ENCODE measurements at places on chromosomes 1 and 21.

DNA sequence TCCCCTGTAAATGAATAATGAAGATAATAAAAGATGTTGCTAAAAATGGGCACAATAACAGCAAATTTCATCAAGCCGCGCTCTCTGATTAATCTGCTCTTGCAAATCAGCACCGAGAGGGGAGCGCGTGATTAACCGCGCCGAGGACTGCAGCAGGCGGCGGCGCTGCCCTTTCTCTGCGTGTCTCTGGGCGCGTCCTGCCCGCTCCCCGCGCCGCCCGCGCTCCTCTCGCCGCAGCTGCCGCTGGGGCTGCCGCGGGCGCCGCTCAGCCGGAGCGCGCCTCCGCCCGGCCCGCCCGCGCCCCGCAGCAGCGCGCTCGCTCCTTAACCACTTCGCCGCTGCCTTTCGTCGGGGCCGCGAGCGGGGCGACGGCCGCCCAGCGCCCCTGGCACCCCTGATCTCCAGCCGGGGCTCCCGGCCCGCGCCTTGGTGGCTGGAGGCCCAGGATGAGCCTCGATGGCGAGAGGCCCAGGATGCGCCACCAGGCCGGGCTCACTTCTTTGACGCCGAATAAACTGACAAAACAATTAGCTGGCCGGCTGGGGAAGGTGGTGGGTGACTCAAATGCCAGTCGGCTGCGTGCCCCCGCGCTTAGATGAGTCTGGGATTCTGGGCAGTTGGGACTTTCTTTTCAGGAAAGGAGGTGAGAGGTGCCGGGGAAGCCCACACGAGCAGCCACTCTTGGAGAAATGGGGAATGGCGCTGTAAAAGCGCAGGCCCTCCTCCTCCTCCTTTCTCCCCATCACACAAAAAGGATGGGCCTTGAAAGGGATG, 221.4 kb upstream of the PKN2 start:
- no peak for DNase-seq

DNA sequence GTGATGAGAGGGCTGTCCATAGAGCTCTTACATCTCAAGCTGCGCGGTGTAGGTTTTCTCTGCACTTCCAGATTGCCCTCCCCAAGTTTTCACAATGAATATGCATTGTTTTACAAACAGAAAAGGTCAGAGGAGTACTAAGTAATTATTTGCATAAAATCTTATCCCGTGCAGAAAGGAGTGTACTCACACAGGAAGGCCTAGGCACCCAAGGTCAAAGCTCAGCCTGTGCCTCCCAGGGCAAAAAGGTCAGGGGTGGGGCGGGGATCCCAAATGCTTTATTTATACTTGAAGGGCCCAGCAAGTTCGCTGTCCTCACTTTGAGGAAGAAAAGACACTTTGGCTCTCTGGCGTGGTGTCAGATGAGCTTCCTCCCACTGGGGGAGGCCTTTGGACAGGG, 10.3 kb upstream of the KCNE1 start:
- no peak for DNase-seq

DNA sequence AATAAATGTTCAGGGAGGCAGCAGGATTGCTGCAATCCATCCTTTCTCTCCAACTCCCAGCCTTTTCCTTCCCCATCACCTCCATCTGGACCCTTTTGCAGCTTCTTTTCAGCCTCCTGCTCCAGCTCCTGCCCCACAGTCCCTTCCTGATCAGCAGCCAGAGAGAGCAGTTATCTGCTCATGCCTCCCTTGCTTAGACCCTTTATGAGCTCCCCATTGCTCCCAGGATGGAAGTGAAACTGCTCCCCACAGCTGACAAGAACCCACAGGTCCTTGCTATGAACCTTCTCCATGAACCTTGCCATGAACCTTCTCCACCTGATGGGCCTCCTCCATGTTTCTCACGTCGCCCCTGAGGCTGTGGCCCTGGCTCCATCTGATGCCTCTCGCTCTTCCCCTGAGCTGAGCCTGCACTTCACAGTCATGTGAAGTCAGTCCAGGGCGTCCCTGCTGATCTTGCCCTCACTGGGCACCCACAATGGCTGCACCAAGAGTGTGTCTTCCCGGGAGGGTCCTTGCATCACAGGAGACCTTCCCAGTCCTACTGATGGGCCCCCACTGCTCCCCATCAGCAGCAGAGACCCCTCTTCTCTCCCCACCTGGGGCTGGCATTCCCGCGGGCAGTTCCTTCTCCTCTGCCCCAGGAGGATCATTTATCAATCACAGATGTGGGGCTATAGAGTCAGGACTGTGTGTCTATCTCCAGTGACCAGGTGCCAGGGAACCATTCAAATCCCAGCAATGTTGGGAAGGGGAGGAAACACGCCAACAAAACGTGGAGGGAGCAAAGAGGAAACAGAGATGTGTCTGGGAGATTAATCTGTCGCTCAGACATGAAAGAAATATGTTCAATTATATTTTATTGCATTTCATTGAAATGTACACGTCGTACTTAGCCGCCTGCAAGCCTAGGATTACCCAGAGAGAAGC, 73.1 kb downstream of the MATN1 start:
- no peak for DNase-seq

DNA sequence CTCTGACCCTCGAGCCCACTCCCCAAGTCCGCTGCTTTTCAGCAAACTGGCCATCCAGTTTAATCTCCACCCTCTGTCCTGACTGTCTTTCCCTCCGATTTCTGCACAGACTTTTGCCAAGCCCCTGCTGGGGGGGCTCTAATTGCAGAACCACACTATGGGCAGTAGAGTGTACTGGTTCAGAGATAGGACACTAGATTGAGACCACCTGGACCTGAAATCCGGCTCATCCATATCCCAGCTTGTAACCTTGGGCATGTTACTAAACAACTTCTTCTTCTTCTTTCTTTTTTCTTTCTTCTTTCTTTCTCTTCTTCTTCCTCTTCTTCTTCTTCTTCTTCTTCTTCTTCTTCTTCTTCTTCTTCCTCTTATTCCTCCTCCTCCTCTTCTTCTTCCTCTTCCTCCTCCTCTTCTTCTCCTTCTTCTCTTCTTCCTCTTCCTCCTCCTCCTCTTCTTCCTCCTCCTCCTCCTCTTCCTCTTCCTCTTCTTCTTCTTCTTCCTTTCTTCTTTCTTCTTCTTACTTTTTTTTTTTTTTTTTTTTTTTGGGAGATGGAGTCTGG, 7.7 kb downstream of the LRRC71 start:
- no peak for DNase-seq

- no peak for DNase-seq
Observed at GRCh38 chr1:245609354-245610150, 454.8 kb downstream of the KIF26B start.

GRCh38 chr21:28436286-28436932, 556.3 kb downstream of the LTN1 start:
- no peak for DNase-seq

GRCh38 chr1:53362851-53363642, 35.2 kb upstream of the LRP8 start:
- no peak for DNase-seq

- no peak for DNase-seq
Observed at GRCh38 chr21:44722731-44723130, 11.4 kb upstream of the TSPEAR start.

GRCh38 chr1:109897259-109897955, 13.2 kb upstream of the CSF1 start:
- no peak for DNase-seq

DNA sequence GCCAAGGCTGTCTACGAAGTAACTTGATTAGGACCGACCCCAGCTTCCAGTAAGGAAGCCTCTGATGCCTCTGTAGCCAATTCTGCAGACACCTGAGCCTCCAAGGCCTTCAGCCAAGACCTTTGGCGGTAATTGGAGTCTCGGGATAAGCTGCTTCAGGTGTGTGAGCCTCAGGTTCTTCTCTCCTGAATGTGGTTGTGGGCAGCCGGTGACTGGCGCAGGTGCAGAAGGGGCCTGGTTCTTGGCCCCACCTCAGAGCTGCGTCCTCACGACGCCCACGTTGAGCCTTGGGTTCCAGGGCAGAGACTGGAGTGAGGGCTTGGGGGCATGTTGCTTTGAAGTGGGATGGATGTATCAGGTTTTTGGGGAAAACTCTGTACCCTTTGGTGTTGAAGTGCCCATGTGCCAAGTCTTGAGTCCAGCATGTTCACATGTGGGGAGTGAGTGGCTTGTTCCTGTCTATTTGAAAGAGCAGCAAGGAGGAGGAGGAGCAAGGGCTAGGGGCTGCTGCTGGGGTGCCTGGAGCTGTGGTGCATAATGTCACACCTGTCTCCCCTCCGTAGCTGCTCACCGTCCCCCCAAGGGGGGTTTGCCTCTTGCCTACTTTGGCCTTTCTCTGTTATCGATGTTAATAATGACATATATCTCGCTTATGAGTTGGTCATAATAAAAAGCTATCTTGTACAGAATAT, 1.4 kb downstream of the PSEN2 start:
- DNase-seq, result no peak

DNA sequence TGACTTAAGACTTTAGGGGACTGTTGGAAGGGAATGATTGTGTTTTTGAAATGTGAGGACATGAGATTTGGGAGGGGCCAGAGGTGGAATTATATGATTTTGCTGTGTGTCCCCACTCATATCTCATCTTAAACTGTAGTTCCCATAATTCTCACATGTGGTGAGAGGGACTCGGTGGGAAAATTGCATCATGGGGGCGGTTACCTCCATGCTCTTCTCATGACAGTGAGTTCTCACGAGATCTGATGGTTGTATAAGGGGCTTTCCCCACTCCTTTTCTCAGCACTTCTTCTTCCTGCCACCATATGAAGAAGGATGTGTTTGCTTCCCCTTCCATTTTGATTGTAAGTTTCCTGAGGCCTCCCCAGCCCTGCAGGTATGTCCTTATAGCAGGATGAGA, 35.0 kb upstream of the SCAF4 start:
- DNase-seq, result no peak

- no peak for DNase-seq
Observed at GRCh38 chr1:203442821-203443220, 32.8 kb upstream of the PRELP start.

DNA sequence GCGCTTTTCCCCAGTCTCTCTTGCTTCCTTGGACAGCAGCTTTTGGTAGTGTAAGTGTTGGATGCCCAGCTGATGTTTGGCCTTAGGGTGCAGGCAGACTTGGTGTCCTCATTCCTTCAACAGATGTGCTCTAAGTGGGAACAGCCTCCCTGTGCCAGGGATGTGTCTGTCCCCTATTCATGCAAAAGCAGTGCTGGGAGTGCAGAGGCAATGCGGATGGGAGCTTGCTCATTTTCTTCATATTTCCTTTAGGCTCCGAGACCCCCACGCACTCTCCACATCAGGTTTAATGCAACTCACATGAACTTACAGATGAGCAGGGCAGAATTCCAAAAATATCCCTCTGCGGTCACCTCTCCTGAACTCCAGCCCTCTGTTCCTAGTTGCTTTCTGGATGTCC, 96.1 kb downstream of the IER5 start:
- no peak for DNase-seq

- no peak for DNase-seq
Observed at GRCh38 chr1:42888013-42888633, 41.7 kb downstream of the ZNF691 start.

GRCh38 chr1:163263818-163264655, 57.7 kb upstream of the NUF2 start:
- DNase-seq, result no peak

DNA sequence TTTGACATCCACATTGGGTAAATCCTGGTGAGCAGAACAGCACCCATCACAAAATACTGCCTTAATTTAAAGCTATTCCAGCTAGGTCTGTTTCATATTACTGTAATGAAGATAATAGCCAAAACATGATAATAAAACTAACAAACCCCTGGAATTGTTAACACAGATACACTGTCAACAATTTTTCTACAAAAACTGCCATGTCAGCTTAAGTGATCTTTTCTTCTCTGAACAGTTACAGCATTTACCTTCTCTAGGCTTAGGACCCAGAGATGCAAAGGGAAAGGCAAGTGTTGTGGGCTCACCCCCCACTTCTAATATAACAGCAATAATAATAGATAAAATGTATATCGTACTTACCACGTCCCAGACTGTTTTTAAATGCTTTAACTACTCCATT, 92.1 kb downstream of the SMYD3 start:
- no peak for DNase-seq

DNA sequence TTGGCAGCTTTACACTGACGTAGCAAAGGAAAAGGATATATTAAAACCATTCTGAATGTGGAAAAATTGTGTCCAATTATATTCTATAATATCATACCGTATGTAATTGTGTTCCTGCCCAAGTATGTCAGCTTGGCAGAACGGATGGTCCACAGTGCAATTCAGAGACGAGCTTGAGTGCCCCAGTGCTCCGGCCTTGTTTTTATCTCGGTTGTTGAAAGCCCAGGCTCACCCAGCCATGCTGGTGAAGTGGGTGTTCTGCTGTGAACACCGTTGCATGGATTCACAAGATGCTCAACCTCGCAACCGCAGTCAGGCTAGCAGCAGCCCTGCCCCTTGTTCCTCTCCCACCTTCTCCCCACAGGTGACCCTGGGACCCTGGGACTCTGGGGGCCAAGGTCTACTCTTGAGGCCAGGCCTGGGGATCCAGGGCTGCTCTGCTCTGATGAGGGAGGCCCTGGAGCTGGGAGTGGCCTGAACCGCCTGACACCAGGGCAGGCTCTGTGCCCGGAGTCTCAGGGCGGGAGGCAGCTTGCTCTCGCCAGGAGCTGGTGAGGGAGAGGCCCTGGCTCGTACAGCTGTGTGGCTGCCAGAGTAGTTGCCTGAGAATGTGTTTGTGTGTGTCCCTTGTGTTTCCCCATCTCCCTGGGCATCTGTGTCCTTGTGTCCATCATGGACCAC, 11.2 kb downstream of the PTPRF start:
- DNase-seq, result no peak

DNA sequence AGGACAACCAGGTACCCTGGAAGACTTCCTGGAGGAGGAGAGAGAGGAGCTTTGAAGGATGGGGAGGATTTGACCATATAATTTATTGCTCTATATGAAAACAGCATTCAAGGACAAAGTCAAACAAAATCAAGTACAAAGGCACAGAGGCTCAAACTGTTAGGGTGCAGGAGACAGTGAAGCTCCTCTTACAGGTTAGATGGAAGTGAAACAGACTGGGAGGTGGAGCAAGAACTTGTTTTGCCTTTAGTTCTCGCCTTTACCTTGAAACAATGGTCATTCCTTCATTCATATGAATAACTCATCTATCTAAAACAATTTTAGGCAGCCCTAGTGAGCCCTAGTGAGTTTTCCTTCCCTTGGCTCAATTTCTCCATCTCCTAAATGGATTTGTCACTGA, 199.6 kb downstream of the HIVEP3 start:
- DNase-seq, result no peak

GRCh38 chr1:23343221-23344110, 618 bp downstream of the HNRNPR start:
- DNase-seq, result no peak

DNA sequence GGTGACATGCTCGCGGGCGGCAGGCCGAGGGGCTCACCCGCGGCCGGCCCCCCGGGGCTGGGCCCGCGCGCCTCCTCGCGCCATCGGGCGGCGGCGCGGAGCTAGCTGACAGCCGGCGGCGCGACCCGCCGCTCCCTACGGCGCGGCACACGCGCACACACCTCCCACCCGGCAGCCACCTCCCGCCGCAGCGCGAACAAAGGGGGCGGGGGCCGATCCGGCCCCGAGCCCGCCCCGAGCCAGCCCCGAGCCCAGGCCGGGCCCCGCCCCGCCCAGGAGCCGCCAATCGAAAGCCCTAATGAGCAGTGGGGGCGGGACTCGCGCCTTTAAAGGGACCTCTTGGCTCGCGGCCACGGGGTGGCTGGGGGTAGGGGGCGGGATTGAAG, at the start of gene KIF21B:
Gene KIF21B (minus strand): TSS at position 198 of the 386 bp plus-strand sequence. CDS start 331 bp downstream, outside the sequence.
- no peak for DNase-seq
